ENCODE measurements at places on chromosomes 5 and 9.
A peak's percentile ranks its signal among the peaks of the same experiment; 100 is the strongest.

- DNase-seq: no peak
These were observed 73.4 kb downstream of the ANGPTL2 start for GRCh38 chr9:127049044-127049443.

DNA sequence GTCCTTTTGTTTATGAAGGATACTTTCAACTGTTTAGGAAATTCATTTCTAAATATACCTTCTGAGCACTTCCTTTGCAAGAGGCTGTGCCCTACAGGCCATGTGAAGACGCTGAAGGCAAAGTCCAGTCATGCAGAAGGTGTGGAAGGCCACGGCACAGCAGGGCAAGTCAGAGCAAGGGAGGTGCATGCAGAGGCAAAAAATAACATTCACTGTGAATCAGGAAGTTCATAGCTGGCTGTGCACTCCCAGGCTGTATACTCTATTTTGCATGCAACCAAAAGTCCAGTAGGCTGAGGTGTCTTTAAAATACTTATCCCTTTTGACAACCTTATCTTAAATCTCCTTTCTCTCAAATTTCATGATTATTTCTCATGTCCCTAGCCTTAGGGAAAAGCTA is 50.3 kb downstream of the GNAQ start:
- DNase-seq: no peak

DNA sequence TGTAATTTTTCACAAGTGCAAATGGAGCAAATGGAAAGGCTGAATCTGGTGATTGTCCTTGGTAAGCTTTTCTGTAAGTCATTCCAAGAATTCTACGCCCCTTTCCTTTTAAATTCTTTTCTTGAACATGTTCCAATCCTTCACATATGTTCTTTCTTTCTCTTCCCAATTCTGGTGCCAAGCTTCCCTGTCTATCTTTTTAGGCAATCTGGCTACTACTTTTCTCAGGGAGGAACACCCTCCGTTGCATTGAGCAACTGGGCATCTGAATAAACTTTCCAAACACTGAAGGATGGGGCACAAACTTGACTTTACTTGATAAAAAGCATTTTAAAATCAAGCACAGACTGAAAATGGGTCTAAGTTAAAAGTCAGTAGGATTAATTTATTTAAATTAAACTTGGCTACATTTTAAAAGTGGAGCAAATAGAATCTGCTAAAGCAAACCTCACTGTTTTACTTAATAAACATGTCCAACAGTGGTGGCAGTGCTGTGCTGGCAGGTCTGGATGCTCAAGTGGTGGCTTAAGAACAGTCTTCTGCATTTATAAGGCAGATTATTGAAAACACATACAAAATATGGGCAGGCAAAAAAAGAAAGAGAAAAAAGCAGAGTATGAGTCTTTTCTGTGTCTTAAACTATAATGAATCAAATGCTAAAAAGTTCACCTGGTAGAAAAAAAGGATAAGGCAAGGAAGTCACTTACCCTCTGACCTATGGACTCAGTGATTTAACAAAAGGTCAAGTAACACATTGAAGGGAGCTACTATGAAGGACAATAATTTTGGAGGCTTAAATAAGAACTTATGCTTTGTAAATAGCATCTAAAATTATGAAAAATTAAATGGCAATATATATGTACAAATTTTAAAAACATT is 5.4 kb downstream of the ELL2 start:
- no peak for DNase-seq

GRCh38 chr9:127686461-127687393 is 20.1 kb upstream of the CFAP157 start:
- DNase-seq: no peak

DNA sequence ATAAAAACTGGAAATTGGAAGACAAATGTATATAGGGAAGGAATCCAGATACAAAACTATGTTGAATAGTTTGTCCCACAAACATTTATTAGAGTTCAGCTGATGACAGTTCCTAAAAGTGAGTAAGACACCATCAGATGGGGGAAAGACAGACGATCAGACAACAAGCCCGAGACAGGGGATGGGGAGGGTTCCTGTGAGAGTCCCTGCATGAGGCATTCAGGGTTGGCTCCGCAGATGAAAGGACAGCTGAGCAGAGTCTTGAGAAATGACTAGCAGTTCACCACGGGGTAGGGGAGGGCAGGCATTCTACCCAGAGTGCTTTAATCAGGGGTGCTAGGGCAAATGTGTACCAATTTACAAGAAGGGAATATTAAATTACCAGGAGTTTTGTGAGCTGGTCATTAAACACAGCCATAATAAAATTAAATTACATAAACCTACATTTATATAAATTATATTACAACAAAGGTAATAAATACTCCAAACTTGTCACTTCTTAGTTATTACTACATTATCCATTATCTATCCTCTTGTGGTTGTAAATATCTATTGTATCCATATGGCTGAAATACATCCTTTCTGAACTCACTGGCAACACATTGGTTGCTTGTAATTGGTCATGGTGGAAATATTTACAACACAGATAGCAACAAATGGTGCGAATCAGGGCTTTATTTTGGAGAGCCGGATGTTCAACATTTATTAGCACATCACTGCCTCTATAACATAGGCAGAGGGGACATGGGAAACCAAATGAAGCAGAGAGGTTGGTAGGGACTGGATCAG is 27.8 kb downstream of the TNFSF15 start:
- peak; percentile 28 for DNase-seq

GRCh38 chr9:97363661-97364299 is 48.1 kb upstream of the TDRD7 start:
- DNase-seq: no peak

GRCh38 chr9:36093384-36093783 is 43.1 kb upstream of the GLIPR2 start:
- no peak for DNase-seq

GRCh38 chr9:104494808-104495207 is 9.3 kb upstream of the OR13F1 start:
- DNase-seq: no peak

DNA sequence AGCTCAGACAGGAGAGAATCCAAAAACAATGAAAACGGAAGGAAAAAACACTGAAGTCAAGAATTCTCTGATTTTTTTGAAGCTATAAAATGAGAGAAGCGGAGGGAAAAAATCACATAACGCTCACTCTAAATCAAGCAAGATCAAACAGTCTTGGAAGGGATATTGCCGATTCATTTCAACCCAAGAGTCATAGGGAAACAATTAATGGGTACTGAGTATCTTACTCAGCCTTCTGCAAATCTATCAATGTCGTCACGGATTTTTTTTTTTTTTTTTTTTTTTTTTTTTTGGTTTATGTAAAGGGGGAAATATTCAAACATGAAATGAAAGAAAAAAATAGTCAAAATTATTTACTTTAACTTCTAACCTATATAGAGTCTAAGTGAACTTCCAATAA is 9.5 kb downstream of the MEF2C start:
- DNase-seq: no peak

GRCh38 chr5:113166261-113166660 is 189.7 kb downstream of the DCP2 start:
- DNase-seq: no peak

DNA sequence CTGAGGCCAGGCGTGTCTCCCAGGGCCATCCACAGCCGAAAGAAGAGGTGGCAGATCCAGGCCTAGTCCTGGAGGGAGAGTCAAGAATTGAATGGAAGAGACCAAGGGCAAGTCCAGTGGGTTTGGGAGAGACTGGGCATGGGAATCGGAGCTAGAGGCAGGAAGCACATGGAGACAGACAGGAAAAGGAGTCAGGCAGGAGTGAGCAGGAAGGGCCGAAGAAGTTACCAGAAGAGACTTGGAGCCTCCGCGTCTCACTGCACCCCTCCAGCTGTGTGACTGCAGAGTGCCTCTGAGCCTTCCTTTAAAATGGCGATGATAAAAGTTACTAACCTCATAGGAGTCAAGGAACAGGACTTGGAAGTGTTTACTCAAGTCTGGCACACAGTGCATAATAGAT is 64.4 kb upstream of the ANGPTL2 start:
- no peak for DNase-seq

- no peak for DNase-seq
These were observed 30.2 kb downstream of the MLANA start for GRCh38 chr9:5920860-5921328.

GRCh38 chr9:123031963-123032362 is 1.5 kb upstream of the GPR21 start:
- DNase-seq: no peak

GRCh38 chr5:93610581-93611272 is 27.7 kb downstream of the NR2F1 start:
- no peak for DNase-seq

GRCh38 chr9:72564479-72565281 is 43.3 kb downstream of the TMC1 start:
- DNase-seq: no peak

DNA sequence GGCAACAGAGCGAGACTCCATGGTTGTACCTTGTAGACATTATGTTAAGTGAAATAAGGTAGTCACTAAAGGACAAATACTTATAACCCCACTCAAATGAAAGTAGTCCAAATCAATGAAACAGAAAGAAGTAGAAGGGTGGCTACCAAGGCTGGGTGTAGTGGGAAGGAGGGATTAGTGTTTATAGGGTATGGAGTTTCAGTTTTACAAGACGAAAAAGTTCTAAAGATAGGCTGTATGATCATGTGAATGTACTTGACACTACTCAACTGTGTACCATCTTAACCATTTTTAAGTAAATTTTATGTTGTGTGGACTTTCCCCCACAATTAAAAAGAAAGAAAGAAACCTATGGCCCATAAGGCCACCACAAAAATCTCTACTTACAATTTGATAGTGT is 32.2 kb downstream of the ALDH7A1 start:
- no peak for DNase-seq

DNA sequence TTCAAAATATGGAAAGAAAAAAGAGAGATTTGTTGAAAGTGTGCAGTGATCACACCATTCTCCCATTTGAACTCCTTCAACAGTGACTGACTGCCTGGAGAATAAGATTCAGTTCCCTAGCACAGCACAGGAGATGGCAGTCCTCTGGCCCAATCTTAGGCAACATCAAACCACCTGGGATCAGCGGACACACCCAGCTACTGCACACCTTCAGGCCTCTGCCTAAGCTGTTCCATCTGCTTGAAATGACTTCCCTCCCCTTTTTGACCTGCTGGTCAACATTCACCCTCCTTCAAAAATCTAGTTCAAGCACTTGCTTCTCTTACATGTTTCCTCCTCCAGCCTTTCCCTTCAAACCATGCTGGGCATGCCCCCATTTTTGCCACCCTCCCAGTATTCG is 4.5 kb downstream of the MAPK9 start:
- no peak for DNase-seq

DNA sequence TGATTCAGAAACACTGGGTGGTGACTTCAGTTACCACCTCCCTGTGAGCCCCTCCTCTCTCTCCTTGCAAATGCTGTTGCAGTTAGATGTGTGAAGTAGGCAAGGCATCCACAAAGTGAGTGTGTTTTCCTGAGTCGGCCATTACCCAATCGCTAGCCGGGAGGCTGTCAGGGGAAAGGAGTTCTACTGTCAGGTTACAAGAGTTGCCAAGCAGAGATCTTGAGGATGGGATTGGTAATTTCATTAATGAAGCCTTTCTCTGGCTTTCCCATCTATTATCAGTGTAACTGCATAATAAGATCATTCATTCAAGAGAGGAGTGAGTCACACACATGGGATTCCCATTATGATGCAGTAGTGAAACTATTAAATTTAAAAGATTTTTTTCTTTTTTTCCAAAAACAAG is 106.9 kb downstream of the GLDC start:
- DNase-seq: no peak

GRCh38 chr5:153399595-153399994 is 90.9 kb upstream of the GRIA1 start:
- no peak for DNase-seq

GRCh38 chr5:178107756-178108310 is 5.5 kb upstream of the N4BP3 start:
- no peak for DNase-seq

Data from stimulated activated CD8-positive, alpha-beta memory T cell treated with anti-CD3 and anti-CD28 coated beads, Interleukin-4, amount 100 ng/mL, for 4 hours (primary cell).